ENCODE measurements at places on chromosomes 11 and 22.

DNA sequence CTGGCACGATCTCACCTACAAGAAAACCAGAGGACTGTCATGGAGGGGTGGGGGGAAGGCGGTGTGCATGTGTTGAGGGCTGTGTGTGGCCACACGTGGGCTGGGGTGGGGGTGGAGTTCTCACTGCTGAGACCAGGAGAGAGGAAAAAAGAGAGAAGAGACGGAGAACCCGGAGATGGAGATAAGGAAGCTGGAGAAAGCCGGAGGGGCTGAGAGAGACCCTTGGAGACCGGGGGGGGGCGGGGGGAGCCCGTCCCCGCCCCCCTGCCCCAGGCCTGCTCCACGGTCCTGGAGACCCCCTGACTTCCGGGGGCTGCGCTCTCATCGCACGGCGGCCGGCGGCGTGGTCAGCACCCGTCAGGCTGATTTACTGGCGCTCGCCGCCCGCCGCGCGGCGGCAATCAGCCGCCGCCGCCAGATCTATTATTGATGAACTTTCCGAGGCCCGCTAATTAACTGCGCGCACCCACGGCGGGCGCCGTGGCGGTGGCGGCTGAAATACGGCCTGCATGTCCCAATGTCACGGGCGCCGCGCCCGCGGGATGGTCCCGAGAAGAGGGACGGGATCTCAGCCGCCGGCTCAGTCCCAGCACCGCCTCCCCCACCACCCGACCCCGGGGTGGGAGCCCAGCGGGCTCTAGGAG lies 187.4 kb downstream of the MN1 start:
- no peak for DNase-seq

DNA sequence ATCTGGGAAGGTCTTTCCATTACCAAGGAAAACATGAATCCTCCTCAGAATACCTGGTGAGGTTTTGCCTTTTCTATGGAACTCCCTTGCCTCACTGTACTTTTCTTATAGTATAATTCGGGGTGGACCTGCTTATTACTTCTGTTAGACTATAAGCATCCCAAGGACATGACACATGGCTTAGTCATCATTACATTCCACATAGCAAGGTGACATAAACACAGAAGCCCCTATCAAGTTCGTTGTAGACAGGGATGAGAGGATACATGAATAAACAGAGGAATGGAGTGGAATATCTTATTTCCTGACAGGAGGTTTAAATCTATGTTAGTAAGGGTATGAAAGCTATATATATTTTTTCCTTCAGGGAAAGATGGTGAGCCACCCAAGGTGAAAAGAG lies 532.2 kb upstream of the CCDC90B start:
- no peak for DNase-seq

DNA sequence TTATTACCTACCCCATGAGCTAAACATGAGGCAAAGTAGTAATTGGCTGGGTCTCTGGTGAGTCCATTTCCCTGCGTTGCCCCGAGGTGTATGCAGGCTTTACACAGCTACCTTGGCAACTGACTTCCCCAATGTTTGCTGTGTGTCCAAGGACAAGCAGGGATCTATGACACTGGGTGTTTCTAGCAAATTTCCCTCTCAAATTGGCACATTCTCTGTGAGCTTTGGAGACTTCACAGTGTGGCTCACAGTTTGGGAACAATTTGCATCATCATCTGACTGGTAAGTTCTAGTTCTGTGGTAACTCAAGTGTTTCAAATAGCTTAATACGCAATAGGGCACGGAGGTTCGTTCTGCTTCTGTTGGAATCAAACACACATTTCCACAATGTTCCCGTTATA lies 12.5 kb downstream of the NNMT start:
- peak; percentile 80 for DNase-seq

DNA sequence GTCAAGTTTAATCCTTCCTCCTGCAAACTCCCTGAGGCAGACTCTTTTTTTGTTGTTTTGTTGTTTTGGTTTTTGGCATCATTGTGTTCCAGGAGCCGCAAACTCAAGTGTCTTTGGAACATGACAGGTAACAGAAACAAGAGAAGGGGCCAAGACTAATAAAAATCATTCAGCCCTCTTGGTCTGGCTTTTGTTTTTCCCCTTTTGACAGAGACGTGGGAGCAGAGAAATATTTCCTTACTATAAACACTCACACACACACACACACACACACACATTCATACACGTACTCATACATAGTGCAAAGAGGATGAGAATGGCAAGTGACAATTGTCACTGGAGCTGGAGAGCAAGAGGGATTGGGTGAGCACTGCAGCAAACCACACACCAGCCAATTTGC lies 10.4 kb upstream of the ASPHD2 start:
- DNase-seq = no peak

GRCh38 chr11:77548552-77549445 lies 41.0 kb upstream of the AQP11 start:
- no peak for DNase-seq

Data from AG09309 (cell line).